Mesenchymal stem cell (in vitro differentiated cells and primary cell): ENCODE measurements at places on chromosomes 2 and 18.
A peak's percentile ranks its signal among the peaks of the same experiment; 100 is the strongest.

GRCh38 chr2:191043438-191043837 lies 29.5 kb upstream of the STAT1 start:
- peak; percentile 58 for DNase-seq

- DNase-seq, result no peak
Observed at GRCh38 chr2:219425238-219426067, 7.3 kb downstream of the DES start.

GRCh38 chr2:227616631-227617030 lies 667 bp upstream of the SCYGR4 start:
- no peak for DNase-seq

GRCh38 chr2:191270306-191271161 lies 25.3 kb downstream of the MYO1B start:
- no peak for DNase-seq

GRCh38 chr18:40360558-40360957 lies 1594.5 kb upstream of the PIK3C3 start:
- DNase-seq, result no peak

- no peak for DNase-seq
Observed at GRCh38 chr2:174667250-174667860, 69.8 kb upstream of the WIPF1 start.

DNA sequence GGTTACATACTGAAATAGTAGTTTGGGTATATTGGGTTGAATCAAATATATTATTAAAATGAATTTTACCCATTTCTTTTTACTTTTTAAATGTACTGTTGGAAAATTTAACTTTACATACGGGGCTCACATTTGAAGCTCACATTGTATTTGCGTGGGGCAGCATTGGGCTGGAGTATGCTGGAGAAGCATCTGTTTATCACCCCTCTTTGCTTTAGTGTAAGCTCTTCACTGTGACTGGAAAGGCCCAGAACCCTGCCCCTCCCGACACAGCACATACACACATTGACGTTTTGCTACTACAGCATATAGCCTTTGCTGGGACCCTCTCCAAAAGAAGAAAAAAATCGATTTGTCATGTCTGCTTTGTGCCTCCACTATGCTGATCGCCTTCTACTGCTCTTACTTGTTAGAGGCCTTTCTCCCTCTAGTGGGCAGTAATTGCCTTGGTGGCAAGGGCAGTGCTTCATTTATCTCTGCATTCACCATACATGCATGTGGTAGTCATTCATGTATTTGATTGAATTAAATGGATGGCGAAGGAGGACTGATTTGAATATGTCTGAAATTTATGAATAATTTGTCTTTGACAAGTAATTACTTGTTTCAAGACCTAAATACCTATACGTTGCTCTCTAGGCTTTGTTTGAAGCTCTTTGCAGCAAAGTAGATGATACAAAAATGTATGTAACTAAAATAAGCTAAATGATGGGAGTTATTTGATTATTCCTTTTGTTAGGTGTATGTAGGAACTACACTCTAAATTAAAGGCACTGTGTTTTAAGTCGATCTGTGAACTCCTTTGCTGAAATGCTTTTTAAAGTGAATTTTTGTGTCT lies 37.4 kb downstream of the VAPA start:
- DNase-seq, result peak; percentile 81

- DNase-seq, result no peak
Observed at GRCh38 chr2:73740767-73741166, 3.6 kb upstream of the TPRKB start.

- peak; percentile 61 for DNase-seq
Observed at GRCh38 chr18:42545825-42546224, 569.7 kb downstream of the RIT2 start.

- DNase-seq, result peak; percentile 59
Observed at GRCh38 chr2:181411105-181411849, 45.9 kb upstream of the ITGA4 start.

DNA sequence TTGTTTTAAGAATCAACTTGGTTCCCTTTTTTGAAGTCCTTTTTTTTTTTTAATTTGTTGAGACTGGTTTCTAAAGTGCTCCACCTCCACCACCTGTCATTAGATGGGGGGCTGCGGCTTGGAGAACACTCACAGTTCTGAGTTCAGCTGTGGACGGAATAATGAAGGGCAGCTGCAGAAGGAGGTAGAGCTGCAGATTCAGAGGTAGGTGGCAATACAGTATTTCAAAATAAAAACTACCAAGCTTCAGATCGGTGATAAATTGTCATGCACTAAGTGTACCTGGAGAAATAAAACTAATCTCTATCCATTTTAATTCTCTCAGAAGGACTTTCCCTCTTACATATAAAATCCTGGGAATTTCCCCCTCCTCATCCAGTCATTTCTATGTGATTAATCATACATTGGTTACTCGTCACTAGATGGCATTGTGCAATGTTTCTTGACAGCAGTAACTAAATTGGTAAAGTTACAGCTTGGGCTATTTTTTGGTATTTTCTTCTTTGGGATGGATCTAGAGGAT lies 81.1 kb upstream of the SLC39A10 start:
- DNase-seq, result peak; percentile 87

DNA sequence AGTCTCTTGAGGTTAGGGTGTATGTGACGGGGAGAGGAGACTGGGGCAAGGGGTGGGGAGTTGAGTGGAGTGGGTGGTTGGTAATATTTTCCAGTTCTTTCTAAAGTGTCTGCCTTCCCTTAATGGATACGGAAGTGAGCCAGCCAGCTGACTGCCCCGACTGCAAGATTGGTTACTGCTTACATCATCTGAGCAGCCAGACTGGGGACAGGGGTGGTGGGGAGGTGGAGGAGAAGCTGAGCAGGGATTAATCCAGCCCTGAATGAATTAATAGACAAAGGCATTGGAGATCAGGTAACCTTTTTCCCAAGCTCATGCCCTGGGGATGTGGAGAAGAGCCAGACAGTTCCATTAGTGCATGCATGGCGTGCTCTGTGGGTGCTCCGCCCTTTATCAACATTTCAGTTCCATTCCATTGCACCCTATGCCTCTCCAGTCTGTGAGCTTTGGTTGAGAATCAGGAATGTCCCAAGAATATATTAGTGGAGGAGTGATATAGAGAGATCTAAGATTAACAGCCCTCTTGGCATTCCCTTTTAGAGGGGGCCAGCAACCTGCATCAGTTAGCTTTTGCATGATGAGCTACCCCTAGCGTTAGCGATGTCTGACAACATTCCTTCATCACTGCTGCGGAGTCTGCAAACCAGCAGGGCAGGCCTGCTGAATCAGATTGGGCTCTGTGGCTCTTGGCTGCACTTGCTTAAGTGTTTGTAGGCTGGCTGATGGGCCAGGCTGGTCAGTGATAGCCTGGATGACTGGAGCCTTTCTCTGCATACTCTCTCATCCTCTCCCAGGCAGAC lies 67.4 kb downstream of the TNP1 start:
- peak; percentile 78 for DNase-seq

- peak; percentile 79 for DNase-seq
Observed at GRCh38 chr18:25830787-25831186, 259.6 kb downstream of the SS18 start.

DNA sequence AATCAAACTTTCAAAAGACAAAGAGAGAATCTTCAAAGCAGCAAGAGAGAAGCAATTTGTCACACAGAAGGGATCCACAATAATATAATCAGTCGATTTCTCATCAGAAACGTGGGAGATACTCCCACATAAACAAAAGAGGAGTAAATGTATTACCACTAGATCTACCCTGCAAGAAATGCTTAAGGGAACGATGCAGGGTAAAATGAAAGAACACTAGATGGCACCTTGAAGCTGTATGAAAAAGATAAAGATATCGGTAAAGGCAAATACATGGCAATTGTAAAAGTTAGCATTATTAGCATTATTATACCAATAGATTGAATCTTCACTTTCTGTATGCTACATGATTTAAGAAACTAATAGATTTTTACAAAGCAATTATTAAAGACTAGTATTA lies 677.0 kb downstream of the SUCLG1 start:
- DNase-seq, result no peak

DNA sequence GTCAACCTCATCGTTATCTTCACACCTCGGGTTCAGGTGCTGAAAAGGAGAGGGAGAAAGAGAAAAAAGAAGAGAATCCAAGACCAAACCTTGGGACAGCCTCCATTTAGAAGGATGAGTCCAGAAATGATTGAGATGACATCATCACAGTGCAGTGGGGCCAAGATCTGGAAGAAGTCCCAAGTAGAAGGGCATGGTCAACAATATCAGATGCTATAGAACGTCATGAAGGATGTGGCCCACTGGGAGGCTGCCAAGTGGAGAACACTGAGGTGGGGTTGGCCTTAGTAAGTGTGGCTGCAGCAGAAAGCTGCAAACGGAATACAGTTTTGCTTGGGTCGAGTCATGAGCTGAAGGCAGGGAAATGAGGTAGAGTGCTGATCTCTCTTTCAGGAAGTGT lies 91.1 kb upstream of the FZD7 start:
- DNase-seq, result no peak

- DNase-seq, result no peak
Observed at GRCh38 chr18:35267161-35267651, 22.8 kb downstream of the ZSCAN30 start.

GRCh38 chr2:10620481-10620880 lies 69.3 kb downstream of the NOL10 start:
- peak; percentile 92 for DNase-seq

GRCh38 chr2:12451726-12452125 lies 265.0 kb upstream of the TRIB2 start:
- no peak for DNase-seq

GRCh38 chr2:165837122-165837521 lies 43.1 kb upstream of the GALNT3 start:
- peak; percentile 64 for DNase-seq

DNA sequence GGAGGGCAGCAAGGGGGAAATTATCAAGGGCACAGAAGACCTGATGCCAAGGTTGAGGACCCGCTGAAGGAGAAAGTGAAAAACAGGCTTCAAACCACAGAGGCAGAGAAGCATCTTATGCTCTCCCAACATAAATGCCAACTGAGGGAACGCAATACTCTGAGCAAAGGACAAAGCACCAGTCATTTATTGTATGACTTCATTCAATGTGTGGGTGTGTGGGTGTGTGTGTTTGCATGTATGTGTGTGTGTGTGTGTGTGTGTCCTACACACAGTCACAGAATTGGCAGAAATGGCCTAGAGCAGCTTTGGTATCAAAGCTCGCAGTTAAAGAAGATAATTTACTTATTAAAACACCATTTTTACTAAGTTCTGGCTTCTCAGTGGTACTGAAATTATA lies 51.4 kb downstream of the UXS1 start:
- no peak for DNase-seq

DNA sequence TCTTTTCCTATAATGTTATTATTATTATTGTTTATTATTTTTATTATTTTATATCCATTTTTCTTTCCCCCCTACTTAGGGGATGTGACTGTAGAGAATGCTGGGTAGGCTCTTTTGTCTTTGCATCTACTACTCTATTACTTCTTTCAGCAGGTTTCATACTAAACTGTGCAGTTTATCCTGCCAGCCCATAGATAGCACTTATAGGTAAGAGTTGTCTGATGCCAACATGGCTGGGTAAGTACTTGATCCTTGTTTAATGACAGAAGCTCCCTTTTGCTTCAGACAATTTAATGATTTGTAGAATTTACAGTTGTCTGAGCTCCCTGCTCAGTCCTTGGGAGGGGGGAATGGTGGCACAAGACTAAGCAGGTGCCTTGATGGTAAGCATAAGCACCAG lies 262.9 kb upstream of the CDH2 start:
- DNase-seq, result no peak

GRCh38 chr18:45935591-45936335 lies 31.4 kb downstream of the EPG5 start:
- no peak for DNase-seq

GRCh38 chr2:148900350-148900837 lies 25.4 kb downstream of the KIF5C start:
- DNase-seq, result no peak

DNA sequence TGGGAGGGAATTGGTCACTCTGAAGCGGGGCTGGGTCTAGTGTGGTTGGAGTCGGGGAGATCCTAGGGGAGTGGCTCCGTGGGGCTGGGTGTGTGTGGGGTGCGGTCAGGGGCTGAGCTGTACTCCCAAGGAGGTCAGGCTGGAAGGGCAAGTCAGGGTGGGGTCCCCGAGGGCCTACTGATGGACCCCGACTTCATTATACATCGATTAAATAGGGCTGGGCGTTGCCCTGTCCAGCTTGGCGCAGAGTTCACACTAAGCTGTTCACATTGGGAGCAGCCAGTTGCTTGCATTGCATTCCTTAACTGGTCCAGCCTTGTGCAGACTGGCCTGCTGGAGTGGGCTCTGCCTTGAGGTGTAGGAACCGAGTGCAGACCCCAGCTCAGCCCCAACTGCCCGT lies 131.2 kb downstream of the ASB1 start:
- no peak for DNase-seq

DNA sequence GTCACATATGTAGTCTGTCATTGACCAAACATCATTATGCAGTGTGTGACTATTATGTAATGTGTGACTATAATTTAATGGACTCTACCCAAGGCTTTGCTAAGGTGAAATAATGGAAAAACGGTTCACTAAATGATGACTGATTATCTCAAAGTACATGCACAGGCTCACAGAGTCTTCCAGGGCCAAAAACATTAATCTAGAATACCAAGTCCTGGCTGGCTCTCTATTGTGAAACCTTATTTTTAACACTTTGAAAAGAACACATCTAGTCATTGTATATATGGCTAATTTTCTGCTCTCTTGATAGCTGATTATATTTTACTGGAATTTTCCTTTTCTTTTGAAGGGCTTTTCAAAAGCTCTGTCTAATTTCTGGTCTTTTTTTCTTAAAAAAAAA lies 102.9 kb upstream of the THUMPD2 start:
- peak; percentile 6 for DNase-seq

- peak; percentile 62 for DNase-seq
Observed at GRCh38 chr2:71100195-71100964, 29.6 kb downstream of the MCEE start.
